ENCODE measurements at places on chromosomes 5 and 9.

GRCh38 chr5:1820381-1820780 lies 19.2 kb downstream of the NDUFS6 start:
- DNase-seq, result no peak

- no peak for DNase-seq
Measured at GRCh38 chr9:4068449-4068848, 231.4 kb downstream of the GLIS3 start.

- DNase-seq, result no peak
Measured at GRCh38 chr9:17251100-17251499, 116.3 kb downstream of the CNTLN start.

- peak; percentile 66 for DNase-seq
Measured at GRCh38 chr9:91727316-91727861, 222.6 kb downstream of the ROR2 start.

DNA sequence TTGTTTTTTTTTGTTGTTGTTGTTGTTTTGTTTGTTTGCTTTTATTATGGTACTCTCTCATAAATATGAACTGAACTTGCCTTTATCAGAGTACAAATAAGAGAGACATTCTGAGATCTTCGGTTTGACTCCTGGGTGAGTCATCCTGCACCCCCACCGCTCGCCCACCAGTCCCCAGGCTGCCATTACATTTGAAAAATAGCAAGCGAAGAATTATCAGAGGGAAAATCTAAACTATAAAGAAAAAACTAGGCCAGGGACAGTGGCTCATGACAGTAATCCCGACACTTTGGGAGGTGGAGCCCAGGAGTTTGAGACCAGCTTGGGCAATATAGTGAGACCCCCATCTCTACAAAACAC lies 122.1 kb upstream of the MAP3K1 start:
- peak; percentile 42 for DNase-seq
